LoVo (cell line): ENCODE measurements at places on chromosomes 1 and 21.

DNA sequence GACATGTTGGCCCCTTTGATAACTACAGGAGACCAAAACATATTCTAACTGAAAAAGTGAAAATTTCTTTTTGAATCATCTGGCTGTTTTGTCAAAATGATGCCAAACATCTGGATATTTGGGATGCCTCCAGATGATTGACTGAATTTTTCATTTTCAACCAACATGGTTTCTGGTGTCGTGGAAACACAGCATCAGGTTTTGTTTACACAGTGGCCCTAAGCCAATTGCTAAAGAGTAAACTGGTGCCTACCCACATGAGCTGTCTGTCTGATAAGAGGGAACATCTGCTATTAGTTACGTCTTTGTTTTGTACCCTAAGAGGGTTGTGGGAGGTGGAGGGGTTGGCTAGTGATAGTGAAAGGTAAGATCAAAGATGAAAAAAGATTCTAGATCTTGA lies 204.8 kb downstream of the KCNK2 start:
- no peak for DNase-seq

DNA sequence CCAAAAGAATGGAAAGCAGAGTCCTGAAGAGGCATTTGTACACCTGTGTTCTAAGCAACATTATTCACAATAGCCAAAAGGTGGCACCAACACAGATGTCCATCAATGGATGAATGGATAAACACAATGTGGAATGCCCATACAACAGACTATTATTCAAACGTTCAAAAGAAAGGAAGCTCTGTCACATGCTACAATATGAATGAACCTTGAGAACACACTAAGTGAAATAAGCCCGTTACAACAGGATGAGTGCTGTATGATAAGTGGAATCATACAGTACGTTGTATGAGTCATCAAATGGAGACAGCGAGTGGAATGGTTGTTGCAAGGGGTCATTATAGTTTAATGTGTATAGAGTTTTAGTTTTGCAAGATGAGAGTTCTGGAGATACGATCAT lies 80.1 kb downstream of the SH3BGR start:
- DNase-seq: no peak

GRCh38 chr21:33774551-33774950 lies 132.2 kb downstream of the ITSN1 start:
- DNase-seq: no peak

DNA sequence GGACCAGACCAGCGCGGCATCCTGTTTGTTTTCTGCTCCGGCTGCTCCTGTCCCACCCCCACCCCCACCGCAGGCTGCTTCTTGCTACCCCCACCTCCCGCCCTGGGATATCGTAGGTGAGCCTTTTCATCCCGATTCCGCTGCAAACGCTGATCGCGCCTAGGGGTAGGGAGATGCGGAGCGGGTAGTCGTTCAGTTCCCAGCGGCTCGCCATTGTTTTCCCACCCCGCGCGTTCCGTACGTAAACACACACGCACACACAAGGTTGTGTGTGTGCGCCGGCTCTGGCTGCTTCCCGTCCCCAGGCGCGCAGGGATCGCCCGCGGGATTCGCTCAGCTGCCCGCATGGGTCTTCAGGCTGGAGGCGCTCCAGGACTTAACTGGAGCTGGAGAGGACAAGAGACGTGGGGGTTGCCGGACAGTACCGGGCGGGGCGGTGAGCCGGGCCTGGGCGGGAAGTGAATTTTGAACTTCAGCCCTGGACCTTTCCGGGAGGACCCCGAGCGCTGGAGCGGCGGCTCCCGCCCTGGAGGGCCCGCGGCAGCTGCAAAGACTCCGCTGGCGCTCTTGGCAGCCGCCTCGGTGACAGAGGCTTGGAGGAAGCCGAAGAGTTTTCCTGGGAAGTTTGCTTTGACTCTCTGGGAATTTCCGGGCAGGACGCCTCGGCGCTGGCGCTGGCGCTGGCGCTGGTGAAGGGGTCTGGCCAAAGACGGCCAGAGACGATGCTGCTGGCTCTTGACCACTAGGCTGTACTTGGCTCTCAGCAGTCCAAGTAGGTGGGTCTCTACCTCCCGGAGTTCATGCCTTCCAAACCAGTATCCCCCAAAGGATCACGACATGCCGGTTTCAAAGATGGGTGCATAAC lies 1.6 kb downstream of the SOX13 start:
- peak; percentile 42 for DNase-seq

GRCh38 chr1:37930246-37931101 lies 16.4 kb downstream of the INPP5B start:
- DNase-seq: peak; percentile 35

- no peak for DNase-seq
Observed at GRCh38 chr1:54584575-54584974, 36.5 kb downstream of the ACOT11 start.

- DNase-seq: no peak
Observed at GRCh38 chr1:32250893-32251716, at the start of gene LCK. Gene LCK, plus strand, starts transcription at chr1:32251265. Its CDS starts 23,065 bp downstream, at chr1:32274330.

DNA sequence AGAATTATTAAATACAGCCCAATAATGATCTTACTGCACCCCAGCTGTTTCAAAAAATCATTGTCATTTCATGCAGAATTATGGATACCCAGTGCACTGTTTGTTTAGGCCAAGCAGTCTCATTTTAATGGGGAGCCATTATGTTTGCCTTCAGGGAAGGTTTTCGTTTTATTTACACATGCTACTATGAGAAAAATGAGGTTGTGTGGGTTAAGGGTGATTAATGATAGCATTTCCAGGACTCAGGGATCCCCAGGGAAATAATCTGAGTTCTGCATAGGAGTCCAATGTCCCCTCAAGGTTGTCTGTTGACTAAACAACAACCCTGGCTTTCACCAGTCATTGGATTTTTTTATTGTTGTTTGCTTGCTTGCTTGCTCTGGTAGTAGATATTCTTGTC lies 71.0 kb upstream of the ZP4 start:
- no peak for DNase-seq

DNA sequence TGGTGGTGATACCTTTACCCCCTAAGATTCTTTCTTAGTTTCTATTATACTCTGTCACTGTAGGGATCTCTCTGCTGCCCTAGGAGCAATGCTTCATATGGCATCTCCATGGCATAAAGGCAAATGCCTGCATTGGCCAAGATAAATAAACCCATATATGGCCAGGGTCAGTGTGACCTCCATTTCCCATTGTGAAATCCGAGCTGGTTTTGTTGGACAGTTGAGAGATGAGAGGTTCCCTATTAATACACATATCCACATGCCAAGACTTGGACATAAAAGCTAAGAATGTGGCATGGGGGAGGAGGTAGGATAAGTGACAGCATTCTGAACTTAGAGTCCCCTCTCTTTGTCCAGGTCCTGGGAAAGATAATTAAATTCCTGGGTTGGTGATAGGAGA lies 1.4 kb downstream of the TPM3 start:
- no peak for DNase-seq

- DNase-seq: no peak
Observed at GRCh38 chr1:51989582-51990477, 670 bp downstream of the RAB3B start.

DNA sequence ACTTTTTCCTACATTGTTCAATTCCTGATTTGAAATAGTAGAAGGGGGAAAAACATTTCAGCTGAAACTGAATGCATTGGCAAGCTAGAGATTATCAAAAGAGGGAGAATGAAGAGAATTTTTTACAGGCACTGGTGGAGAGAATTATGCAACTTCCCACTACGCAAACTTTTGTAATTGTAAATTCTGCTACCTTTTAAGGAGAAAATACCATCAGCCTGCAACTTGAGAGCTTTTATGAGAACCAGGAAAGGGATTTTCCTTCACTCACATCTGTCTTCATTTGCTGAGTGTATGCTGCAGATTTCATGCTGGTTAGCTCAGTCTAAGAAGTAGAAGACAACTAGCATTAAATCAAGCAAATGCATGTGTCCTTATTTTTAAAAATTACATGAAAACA lies 43.7 kb downstream of the ADAMTS1 start:
- no peak for DNase-seq

GRCh38 chr1:52702886-52703787 lies 5.0 kb upstream of the COA7 start:
- DNase-seq: peak; percentile 92

- no peak for DNase-seq
Observed at GRCh38 chr1:64828829-64829228, 84.0 kb downstream of the RAVER2 start.

DNA sequence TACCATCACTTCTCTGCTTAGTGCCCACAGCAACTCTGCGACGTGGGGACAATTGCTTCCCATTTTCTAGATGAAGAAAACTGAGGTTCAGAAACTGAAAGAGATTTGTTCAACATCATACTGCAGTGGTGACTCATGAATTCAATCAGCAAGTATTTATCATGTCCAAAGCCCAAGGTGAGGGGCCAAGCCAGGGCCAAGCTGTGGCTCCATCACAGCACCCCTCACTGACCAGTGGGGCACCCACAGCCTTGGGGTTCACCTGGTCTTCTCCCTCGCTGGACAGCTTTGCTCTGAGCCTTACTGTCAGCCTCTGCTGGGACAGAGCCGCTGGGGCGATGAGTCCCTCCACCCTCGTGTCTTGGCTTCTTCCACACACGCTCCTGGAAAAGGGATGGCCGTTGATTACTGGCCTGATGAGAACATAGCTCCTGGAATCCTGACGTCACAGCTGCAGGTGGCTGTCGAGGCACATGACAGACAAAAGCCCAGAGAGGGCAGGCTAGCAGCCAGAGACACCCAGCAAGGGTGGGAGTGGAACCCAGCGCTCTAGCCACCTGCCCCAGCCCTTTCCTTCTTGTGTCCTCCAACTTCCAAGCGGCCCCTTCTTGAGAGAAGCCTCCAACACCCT lies 6.2 kb downstream of the EDN2 start:
- no peak for DNase-seq

- no peak for DNase-seq
Observed at GRCh38 chr1:43653893-43654292, 3.9 kb downstream of the KDM4A start.

DNA sequence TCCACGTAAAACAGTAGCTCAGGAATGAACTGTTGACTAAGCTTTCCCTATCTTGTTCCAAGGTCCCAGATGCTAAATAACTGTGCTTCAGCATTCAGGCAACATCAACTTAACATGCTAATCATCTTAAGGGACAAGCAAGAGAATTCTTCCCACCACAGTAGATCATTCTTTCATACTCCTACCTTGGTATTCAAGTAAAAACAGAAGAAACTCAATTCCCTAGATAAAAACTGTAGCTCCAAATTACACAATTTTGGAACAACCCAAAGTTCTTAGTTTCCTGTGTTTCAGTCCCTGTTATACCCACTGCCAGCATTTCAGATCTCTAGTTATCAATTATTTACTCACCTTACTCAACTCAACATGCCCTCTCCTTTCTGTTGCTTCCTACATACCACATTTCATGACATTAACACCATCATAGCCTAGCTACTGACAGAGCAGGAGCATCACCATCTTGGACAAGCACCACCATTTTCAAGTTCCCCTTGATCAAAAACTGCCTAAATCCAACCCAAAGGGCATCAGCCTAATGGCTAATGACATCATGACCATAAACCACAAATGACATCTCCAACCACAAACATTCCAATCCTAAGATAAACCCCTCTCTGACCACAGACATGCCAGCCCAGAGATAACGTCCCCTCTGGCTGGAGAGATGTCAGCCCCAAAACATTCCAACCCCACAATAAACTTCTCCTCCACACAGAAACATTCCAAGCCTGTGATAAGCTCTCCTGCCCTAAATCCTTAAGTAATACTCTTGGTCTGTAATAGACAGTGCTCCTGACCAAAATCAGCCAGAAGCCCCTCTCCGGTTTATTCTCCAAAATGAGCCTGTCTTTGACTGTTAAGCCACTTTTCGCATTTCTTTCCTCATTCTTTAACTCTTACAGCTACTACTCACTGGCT lies 191.2 kb downstream of the RERE start:
- peak; percentile 63 for DNase-seq

DNA sequence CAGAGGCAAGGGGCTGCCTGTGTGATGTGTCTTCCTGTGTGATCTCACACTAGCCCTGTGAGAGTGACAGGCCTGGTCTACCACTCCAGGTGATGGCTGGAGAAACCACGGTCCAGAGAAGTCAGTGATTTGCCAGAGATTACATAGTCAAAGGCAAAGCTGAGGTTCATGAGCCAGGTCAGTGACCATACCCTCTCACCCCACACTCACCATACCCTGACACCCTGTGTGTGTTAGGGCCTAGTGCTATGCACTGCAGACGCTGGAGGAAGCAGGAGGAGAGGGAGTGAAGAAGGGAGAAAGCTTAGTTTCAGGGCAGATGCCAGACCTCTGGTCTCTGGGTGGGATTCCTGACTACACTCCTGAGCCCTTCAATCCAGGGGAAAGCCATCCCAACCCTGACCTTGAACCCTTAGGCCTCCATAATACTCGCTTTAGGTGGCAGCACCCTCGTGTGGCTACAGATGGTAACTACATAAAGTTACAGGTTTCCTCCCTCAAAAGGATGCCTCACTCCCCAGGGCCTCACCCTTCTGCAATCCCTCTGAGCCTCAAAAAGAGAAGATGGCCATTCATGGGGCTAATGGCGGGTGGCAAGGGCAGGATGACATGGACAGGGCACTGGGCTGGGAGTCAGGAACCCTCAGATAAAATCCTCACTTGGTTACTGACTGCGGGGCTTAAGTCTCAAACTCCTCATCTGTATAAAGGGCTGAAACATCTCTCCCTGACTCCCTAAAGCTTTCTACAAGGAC lies 20.8 kb upstream of the SDC3 start:
- peak; percentile 39 for DNase-seq

DNA sequence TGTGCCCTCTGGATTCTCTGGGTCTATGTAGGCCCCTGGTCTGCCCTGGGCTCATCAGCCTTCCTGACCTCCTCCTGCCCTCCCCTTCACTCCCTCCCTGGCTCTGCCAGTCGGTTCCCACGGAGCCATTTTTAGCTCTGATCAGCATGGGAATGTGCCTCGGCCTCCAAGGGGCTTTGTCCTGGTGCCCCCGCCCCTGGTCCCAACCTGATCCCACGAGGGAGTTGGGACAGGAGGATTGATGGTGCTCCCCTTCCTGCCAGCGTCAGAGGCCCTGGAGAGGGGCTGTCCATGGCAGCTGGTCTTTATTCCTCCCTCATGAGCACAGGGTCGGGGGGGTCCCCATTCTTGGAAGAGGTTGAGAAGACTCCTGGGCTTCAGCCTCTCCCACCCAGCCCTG lies 24.9 kb downstream of the ETNK2 start:
- no peak for DNase-seq

DNA sequence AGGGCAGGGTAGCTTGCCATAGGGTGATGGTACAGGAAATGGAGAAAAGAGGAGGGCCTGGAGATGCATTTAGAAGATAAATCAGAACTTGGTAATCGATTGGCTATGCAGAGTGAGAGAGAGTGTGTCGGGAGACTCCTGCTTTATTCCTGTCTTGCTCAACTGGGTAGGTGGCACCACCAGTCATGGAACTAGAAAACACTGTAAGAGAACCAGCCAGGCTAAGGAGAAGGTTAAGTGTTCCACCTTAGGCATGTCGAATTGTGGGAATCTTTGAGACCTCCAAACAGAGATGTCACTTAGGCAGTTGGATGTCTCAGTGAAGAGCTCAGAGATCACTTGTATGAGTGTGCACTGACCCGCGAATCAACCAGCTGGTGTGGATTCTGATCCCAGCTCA lies 28.7 kb upstream of the RD3 start:
- DNase-seq: no peak

GRCh38 chr1:223860051-223860622 lies 14.4 kb upstream of the TP53BP2 start:
- DNase-seq: no peak

- DNase-seq: no peak
Observed at GRCh38 chr1:39631361-39632322, 7.8 kb downstream of the HEYL start.

- DNase-seq: no peak
Observed at GRCh38 chr1:8473121-8473875, 155.4 kb downstream of the SLC45A1 start.
